Right ventricle myocardium superior (tissue), 1 donor: ENCODE measurements at places on chromosomes 13 and 19.

GRCh38 chr19:18086590-18087138 lies at the start of gene IL12RB1:
TSS of gene IL12RB1 (minus strand) at chr19:18086934. CDS start at chr19:18086823, 111 bp downstream.
- no peak for DNase-seq

- DNase-seq = no peak
Observed at GRCh38 chr13:66673401-66673800, 556.7 kb downstream of the PCDH9 start.

- DNase-seq = no peak
Observed at GRCh38 chr13:28474491-28475134, 20.3 kb downstream of the FLT1 start.

GRCh38 chr19:1465191-1466016 lies 13.6 kb downstream of the C19orf25 start:
- no peak for DNase-seq

DNA sequence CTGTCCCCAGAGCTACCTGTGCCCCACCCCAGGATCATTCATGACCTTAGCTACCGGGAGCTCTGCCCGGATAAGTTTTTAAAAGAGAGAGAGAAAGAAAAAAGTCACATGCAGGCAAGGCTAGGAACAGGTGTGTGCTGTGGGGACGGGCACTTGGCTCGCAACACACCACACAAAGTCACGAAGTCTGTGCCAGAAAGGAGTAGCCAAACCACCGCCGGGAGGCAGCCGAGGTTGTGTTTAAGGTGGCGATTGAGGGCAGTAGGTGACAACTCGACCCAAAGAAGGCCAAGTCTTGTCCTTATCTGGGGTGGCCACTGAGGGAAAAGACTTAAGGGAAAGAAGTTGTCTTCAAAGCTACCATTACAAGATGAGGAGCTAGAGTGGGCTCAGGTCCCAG lies 4.6 kb upstream of the TSHZ3 start:
- DNase-seq = no peak

DNA sequence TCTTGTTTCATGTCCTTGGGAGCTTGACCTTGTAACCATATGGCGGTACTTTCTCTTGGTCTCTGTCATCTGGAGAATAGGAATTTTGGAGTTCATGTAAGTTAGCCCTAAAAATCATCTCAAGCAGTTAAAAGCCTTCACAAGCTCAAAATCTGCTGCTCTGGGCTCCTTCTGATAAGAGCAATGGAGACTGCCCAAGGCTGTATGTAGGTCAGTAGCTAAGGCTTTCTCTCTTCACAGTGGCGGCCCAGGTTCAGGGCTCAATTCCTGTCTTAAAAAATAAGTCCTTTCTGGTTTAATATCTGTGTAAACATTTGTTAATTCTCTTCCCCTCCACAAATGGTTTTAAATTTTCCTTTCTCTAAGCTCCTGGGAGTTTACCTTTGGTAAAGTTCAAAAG lies 45.3 kb upstream of the ANKRD10 start:
- no peak for DNase-seq

- no peak for DNase-seq
Observed at GRCh38 chr13:30338331-30338851, 31.0 kb upstream of the KATNAL1 start.

- no peak for DNase-seq
Observed at GRCh38 chr13:113730831-113731191, 28.2 kb upstream of the TMEM255B start.

- DNase-seq = no peak
Observed at GRCh38 chr13:39451301-39451700, 151.7 kb downstream of the LHFPL6 start.

- peak; percentile 73 for DNase-seq
Observed at GRCh38 chr13:114130837-114131582, 1.4 kb downstream of the RASA3 start.

- no peak for DNase-seq
Observed at GRCh38 chr13:76223999-76224398, 587.9 kb downstream of the LMO7 start.

GRCh38 chr19:54188215-54188871 lies 1.0 kb downstream of the MBOAT7 start:
- no peak for DNase-seq

DNA sequence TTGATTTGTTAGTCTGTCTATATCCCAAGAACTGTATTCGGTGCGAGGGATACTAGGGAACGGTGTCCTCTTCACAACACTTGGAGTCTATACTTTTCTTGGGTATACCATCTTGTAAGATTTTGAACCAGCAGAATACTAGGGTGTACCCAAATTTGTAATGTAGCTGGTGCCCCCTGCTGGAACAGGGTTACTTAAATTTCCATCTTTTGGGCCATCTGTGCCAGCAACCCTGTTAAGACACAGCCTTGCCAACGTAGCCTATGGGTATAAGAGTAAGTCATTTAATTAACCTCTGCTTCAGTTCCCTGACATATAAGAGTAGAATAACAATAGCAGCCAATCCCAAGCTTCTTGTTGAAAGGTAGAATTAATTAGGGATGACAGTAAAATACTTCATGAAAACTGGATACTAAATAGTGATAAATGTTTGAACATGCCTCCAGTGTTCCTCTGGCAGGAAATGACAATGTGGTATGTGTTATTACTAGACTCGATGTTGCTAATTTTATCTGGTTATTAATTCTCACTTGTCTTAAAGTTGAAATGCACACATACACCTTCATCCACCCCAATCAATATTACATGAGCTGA lies 607.6 kb downstream of the FGF9 start:
- no peak for DNase-seq

GRCh38 chr13:88294368-88294767 lies 623.2 kb downstream of the SLITRK5 start:
- DNase-seq = no peak

- DNase-seq = no peak
Observed at GRCh38 chr13:112902101-112902651, 66.8 kb upstream of the MCF2L start.

DNA sequence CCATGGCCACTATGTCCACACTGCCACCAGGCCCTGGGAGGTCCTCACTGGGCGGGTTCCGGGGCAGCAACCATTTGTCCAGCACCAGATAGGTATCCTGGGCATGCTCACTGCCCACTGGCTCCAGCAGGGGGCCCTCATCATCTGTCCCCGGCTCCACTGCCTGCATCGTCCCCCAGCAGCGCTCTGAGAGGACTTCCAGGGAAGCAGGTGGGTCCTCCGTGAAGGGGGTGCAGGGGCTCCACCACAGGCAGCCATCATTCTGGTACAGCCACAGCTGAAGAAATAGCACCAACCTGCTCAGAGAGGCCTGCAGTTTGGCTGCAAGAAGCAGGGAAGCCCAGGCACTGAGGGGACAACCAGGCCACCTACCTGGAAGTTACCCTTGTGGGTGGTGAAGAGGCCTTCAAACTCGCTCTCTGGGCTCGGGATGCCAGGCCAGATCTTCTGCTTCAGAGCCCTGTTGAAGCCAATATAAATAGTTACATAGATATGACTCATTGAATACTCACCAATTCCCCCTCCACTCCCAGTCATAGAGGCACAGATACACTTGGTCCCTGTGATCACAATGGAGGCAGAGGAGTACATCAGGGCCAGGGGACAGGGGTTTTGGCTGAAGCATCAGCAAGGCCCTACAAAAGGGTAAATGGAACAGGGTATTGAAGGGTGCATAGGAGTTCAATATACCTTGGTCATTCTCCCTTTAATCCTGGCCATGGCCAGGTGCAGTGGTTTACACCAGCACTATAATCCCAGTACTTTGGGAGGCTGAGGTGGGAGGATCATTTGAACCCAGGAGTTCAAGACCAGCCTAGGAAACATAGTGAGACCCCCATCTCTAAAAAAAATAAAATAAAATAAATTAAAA lies 4.1 kb downstream of the SWSAP1 start:
- DNase-seq = peak; percentile 71

DNA sequence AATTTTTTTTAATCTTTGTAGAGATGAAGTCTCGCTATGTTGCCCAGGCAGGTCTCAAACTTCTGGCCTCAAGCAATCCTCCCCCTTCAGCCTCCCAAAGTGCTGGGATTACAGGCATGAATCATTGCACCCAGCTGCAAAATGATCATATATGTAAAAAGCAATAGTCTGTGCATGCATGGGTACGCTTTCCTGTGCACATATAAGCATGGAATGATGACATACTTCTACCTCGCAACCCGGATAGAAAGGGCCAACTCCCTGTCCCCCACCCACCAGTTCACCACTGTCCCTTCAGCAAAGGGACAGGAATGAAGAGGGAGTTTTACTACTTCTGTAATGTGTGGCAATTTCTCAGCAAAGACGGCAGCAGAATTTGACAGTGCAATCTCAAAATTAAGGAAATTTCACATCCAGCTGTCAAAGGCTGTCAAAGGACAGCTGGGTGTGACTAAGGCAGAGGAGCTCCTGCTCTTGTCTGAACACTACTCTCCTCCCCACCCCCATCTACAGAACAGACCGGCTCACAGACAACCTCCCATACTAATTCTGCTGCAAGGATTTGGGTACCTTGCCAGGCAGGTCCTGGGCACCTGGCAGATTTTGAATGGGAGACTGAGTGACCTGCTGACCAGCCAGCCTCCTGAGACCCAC lies 95.6 kb downstream of the TSHZ3 start:
- no peak for DNase-seq

DNA sequence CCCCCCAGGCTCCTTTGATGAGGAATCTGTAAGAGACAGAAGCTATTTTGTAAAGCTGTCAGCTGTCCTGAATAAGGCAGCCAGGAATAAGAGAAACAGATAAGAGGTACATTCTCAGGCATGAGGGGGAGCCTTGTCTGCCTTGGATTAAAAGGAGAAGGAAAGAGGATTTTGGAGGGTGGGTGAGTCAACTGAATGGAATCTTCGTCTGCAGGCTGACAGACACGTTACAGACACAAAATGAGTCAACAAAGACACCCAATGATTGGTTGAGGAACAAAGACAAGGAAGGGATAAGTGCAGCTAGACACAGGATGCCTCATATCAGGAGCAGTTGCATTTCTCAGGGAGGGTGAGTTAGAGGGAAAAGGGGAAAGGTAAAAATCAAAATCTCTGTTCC lies 162.5 kb downstream of the OLFM4 start:
- no peak for DNase-seq

DNA sequence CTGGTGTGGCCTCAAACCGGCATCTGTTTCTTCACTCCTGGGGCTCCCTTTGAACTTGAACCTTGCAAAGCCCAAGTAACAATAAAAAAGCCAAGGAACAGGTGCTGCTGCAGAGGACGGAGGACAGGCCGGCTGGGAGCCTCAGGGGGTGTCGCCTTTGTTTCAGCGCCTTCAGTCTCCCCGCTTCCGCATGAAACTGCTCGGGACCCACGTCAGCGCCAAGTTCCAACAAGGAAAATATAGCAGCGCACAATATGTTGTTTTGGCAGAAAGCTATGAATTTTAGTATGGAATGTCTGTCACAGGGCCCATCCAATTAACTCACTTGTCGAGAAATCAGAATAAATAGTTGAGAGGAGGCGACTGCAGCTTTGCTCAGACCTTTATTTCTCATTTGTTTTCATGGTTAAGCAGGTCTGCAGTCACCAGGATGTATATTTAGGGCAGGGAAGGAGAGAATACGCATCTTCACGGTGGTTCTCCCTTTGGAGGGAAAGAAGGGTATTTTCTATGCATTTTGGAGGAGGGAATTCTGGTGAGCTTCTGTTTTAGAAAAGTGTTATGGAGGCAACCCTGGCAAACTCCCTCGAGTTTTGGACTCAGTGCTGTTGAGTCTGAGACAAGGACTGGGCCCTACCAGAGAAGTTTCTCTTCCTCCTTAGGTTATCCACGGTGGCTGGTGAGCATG lies 34.3 kb upstream of the MEDAG start:
- no peak for DNase-seq

- no peak for DNase-seq
Observed at GRCh38 chr13:110702591-110703526, 3.1 kb downstream of the CARS2 start.

DNA sequence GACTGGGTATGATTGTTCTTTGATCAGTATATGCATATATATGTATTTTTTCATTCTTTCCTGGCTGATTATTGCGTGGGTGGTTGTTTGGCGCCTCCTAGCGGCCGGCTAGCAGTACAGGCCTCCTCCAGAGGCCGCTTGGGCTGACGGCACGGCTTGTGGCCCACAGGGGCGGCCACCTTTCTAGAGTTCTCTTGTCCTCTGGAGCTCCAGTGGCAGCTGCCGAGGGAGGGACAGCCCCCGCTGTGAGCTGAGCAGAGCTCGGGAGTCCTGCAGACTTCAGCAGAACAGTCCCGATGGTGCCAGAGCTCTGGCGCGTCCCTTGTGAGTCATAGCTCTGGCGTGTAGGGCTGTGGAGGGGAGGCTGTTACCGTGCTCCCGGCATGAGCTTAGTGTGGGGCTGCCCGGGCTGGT lies 22.5 kb upstream of the ZNF429 start:
- DNase-seq = peak; percentile 72

DNA sequence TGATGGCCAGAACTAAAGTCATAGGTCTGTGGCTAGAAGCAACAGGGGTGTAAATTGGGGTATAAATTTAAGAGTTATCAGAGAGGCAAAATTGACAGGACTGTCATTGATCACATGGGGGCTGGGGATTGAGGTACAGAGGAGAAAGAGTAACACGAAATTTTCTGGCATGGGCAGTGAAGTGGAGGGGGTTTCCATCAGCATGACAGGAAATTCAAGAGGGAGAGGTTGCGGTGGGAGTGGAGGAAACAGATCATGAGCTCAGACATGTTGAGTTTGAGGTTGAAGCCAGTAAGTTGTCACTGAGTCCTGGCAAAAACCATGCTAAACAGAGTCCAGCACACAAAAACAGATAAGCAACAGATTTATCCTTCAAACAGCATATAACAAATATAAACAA lies 192.1 kb upstream of the TSC22D1 start:
- no peak for DNase-seq

GRCh38 chr19:50215820-50216219 lies 12.4 kb downstream of the MYH14 start:
- no peak for DNase-seq

DNA sequence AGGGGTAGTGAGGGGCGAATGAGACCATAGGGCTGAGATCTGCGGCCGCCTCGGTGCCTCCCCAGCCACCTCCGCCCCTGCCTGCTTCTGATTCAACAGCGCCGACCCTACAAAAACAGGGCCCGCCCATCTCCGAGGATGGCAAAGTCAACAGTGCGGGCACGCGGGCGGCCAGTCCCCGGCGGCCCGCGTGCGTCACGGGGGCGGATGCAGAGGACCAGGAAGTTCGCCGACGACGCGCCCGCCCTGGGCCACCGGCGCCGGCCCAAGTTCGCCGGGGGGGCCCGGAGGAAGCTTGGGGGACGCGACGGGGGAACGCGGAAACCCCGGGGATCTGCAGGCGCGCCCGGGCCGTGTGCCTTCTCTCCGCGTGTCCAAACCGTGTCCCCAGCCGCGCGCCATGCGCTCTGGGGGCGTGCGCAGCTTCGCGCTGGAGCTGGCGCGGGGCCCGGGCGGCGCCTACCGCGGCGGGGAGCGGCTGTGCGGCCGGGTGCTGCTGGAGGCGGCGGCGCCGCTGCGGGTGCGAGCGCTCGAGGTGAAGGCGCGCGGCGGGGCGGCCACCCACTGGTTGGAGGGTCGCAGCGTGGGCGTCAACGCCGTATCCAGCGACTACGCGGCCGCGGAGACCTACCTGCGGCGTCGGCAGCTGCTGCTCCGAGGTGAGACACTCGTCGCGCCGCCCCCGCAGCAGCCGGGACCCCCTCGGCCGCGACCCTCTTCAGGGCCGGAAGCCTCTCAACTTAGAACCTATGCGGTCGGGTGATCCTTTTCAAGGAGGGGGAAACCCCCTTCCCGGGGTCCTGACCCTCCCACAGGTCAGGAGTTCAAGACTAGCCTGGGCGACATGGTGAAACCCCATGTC lies 6.8 kb upstream of the ARRDC2 start:
- peak; percentile 95 for DNase-seq
